ENCODE measurements at places on chromosomes 16 and 17.

- DNase-seq: peak; percentile 76
These were observed 480.1 kb downstream of the SOX9 start for GRCh38 chr17:72600934-72601333.

- peak; percentile 28 for DNase-seq
These were observed 11.4 kb downstream of the KRABD2 start for GRCh38 chr17:8365143-8365542.

- no peak for DNase-seq
These were observed 2.7 kb upstream of the BHLHA9 start for GRCh38 chr17:1267471-1267943.

- DNase-seq: no peak
These were observed 16.2 kb downstream of the CA4 start for GRCh38 chr17:60165971-60166370.

GRCh38 chr17:4345581-4346252, 20.8 kb downstream of the UBE2G1 start:
- DNase-seq: no peak

DNA sequence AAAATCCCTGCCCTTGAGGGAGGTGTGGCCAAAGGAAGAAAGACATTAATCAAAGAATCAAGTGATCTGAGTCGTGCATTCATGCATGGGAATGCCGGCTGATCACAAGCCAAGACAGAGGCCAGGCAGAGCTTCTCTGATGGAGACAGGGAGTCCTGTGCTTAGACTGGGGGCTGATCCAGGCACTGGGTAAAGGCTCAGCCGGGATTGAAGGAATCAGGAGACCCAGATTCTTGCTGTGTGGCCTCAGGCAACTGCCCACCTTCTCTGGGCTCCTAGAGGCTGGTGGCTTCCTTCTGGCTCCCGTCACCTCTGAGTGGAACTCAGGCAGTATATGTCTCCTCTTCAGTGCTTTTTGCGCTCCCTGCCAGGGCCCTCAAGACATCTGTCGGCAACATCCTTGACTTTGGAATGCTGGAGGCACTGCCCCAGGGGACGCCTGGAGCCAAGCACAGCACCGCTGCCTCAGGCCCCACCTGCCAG, 17.7 kb downstream of the RAI1 start:
- DNase-seq: peak; percentile 54

DNA sequence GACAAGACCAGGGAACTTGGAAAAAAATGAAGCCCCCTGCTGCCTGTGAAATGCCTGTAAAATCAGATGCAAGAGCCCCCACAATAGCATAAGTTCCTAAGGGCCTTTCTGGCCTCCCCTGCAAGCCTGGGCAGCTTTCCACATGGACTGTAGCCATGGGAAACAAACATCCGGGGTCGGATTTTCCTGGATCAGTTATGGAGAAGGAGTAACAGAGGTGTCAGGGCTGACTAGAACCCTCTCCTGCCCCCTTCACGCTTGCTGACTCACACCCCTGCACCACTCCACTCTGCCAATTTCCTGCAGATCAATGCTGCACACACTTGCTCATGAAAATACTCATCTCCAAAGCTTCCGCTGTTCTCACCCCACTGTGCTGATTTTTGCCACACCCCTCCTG, 258.6 kb downstream of the CBLN1 start:
- DNase-seq: peak; percentile 68

DNA sequence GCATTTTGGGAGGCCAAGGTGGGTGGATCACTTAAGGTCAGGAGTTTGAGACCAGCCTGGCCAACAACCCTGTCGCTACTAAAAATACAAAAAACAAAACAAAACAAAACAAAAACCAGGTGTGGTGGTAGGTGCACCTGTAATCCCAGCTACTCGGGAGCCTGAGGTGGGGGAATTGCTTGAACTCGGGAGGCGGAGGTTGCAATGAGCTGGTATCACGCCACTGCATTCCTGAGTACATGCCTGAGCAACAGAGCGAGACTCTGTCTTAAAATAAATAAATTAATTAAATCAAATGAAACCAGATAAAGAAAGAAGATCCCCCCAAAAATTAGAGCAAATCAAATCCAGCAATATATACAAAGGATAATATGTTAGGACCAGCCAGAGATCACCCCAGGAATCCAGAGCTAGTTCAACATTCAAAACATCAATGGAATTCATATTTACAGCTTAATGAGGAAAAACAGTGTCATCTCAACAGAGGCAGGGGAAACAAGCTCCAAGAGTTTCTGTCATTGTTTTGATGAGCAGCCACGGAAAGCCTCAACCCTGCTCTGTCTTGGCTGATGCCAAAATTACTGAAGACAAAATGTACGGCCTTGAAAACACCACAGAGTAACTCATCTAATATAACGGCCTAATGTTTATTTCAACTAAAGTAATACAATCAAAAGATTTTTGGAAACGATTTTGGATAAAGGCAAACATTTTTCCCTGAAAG, 3.7 kb downstream of the PEMT start:
- no peak for DNase-seq

- DNase-seq: no peak
These were observed 5.3 kb downstream of the KDM6B start for GRCh38 chr17:7839190-7839875.

DNA sequence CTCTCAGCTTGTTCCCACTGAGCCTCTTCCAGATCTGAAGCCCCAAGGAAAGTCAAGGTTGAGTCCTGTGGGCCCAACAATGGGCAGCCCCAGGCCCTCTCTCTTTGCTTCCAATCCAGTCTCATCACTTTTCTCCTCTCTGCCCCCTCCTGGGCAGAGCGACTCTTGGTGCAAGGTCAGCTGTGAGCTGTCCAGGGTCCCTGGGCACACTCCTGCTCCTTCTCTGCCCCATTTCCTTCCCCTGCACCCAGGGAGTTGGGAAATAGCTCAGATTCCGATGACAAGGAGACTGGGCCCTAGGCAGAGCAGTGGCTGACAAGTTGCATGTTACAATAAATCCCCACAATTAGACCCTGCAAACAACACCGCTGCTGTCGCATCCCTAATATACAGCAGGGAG, 16.1 kb upstream of the CRHR1 start:
- no peak for DNase-seq

GRCh38 chr17:65595071-65595656, 33.7 kb upstream of the AXIN2 start:
- DNase-seq: peak; percentile 10

DNA sequence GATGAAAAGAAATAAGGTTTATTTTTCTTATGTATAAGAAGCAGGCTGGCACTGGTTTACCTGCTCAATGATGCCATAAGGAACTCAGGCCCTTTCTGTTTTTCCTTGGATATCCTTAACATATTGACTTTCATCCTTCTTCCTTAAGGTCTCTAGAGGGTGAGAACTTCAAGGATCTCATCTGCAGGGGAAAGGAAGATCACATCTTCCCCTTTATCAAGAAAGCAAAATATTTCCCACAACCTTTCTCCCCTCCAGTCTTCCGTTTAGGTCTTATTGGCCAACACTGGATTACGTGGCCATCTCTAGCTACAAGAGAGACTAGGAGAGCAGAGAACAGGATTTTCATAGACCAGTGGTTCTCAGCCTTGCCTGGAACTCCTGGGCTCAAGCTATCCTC, 4.2 kb upstream of the TBX4 start:
- no peak for DNase-seq

GRCh38 chr16:6732166-6732565, 600.5 kb upstream of the RBFOX1 start:
- DNase-seq: no peak

DNA sequence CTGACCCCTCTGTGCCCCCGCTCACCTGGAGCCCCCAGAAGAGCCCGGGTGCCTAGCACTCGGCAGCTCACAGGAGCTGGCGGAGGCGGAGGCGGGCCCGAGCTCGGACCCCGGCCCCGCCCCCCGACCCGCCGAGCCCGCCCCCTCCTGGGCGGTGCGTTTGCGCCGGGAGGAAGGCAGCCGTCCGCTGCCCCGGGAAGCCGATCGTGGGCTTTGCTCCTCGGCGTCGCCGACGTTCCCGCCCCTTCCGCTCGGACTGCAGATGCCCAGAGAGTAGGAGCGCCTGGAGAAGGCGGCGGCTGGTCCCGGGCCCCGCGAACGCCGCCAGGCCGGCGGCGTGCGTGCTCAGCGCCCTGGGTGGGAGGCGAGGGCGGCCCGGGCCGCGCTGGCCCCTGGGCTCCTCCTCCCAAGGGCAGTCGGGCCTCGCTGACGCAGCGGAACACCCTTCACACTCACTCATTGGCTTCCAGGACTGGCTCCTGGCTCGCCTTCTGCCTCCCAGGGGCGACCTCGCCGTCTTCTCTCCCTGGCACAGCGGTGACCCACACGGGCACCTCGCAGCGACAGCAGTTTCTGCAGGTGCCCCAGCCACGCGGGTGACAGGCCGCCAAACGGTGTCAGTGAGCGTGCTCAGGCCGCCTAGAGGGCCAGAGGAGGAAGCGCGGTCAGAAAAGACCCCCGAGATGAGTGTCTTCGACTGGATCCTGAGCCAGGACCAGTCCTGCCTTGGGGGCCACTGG, at the start of gene PLSCR3:
Gene PLSCR3, minus strand, starts transcription at position 74 of the 740 bp plus-strand sequence. CDS start 415 bp downstream, outside the sequence.
- peak; percentile 81 for DNase-seq

DNA sequence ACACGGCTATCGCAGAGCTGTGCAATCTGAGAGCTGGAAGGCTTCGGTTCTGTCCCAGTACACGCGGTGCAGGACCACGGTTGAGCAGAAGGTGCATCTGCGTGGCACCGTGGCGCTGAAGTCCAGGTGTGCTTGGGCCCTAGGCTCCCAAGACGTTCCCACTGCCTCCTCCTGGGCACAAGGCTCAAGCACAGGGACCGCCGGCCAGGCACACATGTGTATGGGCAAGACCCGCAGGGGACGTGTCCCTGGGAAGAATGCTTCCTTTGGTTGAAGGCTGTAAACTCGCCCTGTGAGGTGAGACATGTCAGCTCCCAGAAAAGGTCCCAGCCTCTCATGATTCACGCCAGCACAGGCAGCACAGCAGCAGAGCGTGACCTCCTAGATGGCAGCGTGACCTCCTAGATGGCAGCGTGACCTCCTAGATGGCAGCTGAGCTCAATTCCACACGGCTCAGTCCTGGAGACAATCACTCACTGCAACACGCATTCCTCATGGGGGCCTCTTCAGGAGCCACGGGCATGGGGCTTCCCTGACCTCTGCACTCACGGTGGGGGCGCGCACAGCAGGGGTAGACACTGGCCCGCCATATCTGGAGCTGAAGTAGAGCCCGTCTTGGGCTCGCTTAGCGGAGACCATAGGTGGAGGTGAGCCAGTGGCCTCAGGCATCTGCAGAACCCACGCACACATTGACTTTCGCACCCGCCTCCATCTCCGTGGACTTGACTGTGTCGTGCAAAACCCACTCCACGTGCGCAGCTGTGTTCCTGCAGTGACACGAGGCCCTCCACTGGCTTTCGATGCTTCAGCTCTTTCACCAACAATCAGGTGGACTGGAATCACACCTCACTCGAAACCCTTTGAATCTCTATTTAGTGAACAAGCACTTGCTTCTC, 85.0 kb upstream of the CHMP6 start:
- no peak for DNase-seq

DNA sequence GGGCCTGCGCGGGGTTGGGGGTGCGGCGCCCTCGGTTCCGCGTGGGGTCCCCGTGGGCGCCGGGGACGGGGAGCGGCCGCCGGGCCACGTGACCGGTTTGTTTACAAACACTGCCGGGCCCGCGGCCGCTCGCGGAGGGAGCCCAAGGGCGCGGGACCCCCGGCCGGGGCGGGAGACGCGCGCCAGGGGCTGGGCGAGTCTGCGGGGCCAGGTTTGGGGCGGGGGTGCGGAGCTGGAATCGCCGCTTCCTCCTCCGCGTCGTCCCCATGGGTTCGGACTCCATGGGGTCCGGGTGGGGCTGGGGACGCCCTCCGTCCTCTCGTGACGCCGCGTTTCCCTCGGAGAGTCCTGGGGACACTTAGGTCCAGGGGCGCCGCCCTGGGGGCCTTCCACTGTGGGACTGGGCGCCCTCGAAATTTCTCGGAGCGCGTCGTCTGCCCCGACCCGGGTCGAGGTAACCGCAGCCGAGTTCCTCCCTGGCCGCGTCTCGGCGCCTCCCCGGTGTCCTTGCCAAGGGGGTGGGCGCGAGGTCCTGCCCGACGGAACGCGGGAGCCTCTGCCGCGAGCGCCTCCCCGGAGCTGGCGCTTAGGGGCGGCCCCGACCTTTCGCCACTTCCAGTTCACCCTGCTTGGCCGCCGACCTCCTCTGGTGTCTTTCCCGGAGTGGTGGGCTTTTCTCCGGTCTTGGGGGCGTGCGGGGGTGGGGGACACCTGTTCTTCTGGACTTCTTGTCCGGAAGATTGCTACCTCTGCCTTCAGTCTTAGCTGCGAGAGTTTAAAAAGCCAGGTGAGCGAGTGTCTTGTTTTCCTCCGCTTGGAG, 684 bp downstream of the YPEL2 start:
- no peak for DNase-seq

- no peak for DNase-seq
These were observed 10.6 kb downstream of the BLTP2 start for GRCh38 chr17:28634206-28634865.

DNA sequence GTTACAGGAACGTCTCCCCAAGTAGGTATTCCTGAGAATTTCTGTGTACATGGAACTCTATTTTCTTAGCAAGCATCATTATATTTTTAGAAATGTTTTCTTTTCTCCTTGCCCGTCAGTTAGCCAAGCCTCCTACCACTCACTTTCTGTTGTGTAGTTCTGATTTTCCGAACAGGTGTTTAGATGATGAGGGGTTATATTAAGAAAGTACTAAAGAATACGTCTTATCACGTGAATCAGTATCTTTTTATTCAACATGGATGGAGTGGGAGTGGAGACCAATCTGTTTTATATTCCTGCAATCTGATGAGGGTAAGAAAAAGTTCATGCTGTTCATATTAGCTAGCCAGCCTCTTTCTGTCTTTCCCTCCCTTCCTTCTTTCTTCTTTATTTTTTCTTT, 29.4 kb downstream of the MSI2 start:
- no peak for DNase-seq

GRCh38 chr17:30506481-30506880, 29.3 kb downstream of the GOSR1 start:
- DNase-seq: no peak

DNA sequence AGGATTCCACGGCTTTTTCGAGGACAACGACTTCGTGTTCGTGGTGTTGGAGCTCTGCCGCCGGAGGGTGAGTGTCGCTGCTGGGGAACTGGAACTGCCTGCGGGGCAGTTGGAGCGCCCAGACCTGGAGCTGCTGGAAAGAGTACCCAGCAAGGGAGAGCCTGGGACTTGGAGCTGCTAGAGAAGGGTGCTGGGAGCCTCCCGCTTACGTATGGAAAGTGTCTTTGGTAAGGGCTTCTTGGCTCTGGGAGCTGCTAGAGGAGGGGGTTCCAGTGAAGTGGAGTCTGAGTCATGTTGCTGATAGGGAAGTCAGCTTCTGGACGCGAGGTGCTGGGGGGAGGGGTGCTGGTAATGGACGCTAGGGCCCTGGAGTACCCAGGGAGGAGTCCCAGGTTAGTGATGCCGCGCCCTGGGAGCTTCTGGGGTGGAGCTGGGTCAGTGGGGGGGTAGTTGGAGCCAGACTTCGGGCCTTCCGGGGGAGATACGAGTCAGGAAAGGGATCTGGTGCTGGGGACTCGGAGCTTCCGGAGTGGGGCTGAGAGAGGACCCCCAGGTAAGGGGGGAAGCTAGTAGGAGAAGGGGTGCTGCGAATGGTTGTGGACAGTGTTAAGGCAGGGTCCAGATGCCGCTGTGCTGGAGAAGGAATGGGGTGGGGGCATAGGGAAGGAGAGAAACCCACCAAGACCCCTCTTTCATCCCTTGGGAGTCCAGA, 741 bp downstream of the PLK1 start:
- DNase-seq: peak; percentile 47

GRCh38 chr17:17557796-17558195, 33.7 kb downstream of the PEMT start:
- DNase-seq: no peak
